Peyer's patch (tissue), 4 donors: ENCODE measurements at places on chromosomes 2 and 18. TPM values are rescaled to one million over a fixed set of nuclear protein-coding genes. Genes with fewer than 3 reads are reported as not detected.

GRCh38 chr2:142415461-142415860 lies 284.6 kb upstream of the LRP1B start:
- DNase-seq, result no peak

Gene FRZB
- total RNA-seq, result 4.4 TPM

- DNase-seq, result no peak
These were observed 48.6 kb downstream of the GYPC start for GRCh38 chr2:126704434-126705160.

DNA sequence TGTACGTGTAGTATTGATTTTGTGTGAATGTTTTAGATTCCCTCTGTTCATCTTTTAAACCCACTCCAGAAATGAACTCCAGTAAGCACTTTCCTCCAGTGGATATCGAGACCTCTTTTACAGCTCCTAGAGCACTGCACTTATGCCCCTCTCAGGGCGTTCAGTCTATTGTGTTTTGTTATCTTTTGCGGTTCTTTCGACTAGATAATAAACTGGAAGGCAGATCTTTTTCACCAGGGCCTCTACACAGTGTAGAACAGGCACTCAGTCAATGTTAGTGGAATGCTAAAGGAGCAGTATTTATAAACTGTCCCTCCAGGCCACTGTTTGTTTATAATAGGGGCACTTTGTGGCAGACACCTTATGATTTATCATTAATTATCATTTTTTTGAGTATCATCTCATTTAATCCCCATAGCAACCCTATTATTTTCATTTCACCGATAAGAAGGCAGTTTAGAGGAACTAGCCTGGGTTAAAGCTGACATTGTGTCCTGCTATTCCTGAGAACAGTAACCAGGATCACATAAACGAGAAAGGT lies 742 bp upstream of the SOS1 start:
- no peak for DNase-seq

Gene TMEM182
- total RNA-seq, result 1.1 TPM

DNA sequence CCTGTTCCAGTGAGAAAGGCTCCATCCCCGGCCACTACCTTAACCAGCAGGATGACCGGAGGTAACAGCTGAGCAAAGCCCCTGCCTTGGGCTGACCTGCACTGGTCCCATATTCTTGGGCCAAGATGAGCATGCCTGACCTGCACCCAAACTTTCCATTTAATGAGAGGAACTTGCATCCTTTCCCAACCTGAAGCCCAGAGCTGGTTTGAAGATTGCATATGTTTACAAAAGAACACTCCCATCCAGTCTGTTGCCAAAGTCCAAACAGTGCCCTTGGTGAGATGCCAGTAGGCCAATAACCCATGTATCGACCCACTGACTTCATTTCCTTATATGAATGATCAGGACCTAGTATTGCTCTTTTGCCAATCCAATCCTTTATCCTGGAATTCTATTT lies 5.5 kb upstream of the NPAS2 start:
- DNase-seq, result peak; percentile 72

DNA sequence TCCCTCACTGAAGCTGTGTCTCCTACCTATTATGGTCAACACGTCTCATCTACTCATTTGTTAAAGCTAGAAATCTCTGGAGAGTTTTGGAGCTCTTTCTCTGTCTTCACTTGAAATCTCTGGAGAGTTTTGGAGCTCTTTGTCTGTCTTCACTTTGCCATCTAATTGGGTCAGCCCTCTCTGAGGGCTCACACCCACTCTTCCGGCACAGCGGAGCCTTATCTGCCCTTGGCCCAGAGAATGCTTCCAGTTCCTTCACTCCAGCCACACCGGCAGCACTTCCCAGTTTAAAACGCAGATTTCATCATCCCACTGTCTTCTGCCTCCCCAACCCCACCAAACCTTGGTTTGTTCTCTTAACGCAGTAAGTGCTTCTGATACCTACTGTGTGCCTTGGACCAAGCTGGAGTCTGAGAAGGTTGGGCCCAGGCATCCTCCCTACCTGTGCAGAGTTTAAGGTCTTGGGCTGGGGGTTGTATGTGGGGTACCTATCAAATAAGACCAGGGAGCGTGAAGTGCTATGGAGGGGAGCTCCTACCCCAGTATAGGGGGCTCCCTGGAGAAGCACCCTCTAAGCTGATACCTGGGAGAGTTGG lies 5.0 kb downstream of the HPCAL1 start:
- no peak for DNase-seq

Gene RAB17
- total RNA-seq, result 66.0 TPM

DNA sequence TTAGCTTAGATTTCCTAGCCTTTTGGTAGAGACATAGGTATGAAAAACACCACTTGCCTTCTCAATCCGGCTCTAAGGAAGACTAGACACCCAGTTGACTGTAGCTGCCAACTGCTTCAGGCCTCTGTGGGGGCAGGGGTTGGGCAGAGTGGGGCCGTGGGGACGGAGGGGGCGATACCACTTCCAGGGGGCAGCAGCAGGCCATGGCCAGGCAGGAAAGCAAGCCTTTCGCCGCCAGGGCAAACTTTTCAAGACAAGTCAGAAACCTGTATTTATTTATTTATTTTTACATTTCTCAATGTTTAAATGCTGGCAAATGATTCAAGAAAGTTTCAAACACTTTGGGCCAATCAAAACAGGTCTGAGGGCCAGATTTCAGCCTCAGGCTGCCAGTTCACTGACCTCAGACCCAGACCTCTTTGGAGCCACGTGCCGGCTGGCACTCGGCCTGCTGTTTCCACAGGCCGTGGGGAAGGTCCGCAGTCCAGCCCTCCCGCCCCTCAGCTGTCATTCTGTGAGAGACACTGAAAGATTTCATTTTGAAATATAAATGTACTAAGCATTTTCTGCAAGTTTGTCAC lies 63.8 kb downstream of the MEX3C start:
- DNase-seq, result no peak

DNA sequence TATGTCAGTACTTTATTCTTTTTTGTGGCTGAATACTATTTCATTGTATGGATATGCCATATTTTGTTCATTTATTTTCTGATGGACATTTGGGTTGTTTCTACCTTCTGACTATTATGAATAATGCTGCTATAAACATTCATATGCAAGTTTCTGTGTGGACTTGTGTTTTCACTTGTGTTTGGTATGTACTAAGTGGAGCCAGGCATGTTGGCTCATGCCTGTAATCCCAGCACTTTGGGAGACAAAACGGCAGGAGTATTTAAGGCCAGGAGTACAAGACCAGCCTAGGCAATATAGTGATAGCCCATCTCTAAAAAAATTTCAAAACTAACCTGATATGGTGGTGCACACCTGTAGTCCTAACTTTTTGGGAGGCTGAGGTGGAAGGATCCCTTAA lies 23.3 kb downstream of the MARCHF7 start:
- no peak for DNase-seq

GRCh38 chr2:174492963-174493431 lies 6.2 kb upstream of the GPR155 start:
- peak; percentile 74 for DNase-seq

DNA sequence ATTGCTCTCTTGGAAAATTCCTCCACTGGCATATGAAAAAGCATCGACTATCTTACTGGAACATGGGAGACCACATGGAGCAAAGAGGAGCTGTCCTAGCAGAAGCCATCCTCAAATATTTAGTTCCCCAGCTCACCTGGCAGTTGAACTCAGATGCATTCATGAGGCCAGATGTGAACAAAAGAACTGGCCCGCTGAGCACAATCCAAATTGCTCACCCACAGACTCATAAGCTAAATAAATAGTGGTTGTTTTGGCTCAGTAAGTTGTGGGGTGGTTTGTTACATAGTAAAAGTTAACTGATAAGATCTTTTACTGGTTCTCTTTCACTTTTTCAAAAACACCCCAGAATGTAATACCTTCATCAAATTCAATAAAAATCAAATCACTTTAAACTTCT lies 108.6 kb upstream of the CWC22 start:
- no peak for DNase-seq

- no peak for DNase-seq
These were observed 53.3 kb upstream of the SLC5A7 start for GRCh38 chr2:107932979-107933378.

Gene AQP12A
- not detected for total RNA-seq

DNA sequence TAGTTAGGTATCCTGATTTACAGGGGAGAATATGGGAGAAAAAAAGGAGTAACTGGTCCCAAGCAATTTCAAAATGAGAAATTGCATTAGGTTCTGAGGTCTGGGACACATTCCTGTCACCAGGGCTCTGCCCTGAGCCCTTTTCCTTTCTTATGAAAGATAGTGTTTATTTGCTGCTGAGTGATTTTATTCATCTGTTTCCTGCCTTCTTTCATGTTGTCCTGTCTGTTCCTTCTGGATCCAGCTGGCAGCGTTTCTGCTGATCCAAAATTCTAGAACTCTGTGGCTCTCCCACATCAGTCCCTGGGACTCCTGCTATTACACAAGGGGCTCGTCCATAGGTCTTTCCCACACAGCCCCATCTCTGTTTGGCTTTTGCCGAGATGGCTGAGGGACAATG lies 519.1 kb upstream of the SALL3 start:
- no peak for DNase-seq

GRCh38 chr2:99794414-99794813 lies 304.6 kb upstream of the REV1 start:
- DNase-seq, result no peak

DNA sequence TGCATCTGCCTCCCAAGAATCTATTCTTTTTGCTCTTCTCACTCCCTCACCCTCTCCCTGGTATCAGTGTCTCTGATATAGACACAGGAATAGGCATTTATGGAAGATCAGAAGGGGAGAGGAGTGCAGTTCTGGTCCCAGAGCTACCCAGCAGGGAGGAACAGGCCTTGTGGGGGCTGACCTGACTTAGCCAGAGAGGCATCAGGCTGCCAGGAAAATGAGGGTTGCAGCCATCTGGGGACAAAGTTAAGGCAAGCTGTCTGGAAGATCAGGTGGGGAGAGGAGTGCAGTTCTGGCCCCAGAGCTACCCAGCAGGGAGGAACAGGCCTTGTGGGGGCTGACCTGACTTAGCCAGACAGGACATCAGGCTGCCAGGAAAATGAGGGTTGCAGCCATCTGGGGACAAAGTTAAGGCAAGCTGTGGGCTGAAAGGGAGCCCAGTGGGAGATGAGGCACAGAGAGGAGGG lies 69.9 kb upstream of the HK2 start:
- DNase-seq, result no peak

GRCh38 chr18:11948852-11949523 lies 32.3 kb upstream of the IMPA2 start:
- no peak for DNase-seq

- no peak for DNase-seq
These were observed 158.2 kb downstream of the SRBD1 start for GRCh38 chr2:45452866-45453265.

Gene DNAJC10
- 28.8 TPM for total RNA-seq

DNA sequence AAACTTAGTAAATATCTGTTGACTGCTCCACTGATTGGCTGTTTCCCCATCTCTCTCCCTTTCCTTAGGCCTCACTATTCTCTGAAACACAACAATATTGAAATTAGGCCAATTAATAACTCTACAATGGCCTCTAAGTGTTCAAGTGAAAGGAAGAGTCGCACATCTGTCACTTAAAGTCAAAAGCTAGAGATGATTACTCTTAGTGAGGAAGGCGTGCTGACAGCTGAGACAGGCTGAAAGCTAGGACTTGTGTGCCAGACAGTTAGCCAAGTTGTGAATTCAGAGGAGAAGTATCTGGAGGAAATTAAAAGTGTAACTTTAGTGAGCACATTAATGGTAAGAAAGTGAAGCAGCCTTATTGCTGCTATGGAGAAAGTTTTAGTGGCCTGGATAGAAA lies 48.4 kb downstream of the PLEK start:
- no peak for DNase-seq

- DNase-seq, result no peak
These were observed 73.6 kb upstream of the RGPD5 start for GRCh38 chr2:109720380-109721106.

GRCh38 chr2:467892-468647 lies 180.2 kb upstream of the ALKAL2 start:
- DNase-seq, result no peak

DNA sequence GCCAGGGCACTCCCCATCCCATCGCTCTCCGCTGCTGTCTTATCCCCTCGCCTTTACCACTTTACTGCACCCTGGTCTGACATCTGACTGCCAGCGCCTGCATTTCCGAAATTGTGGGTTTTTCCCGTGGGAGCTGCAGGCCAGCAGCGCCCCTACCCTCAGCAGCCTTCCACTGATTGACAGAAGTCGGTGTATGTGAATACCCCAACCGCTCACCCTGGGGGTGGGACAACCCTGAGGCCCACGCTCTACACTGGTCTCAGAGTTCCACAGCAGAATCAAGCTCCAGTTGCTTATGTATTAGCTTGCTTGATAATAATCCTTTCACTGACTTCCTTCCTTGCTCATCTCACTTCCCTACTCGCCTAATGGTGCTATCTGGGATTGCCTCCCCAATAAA lies 62.0 kb downstream of the POLE4 start:
- DNase-seq, result no peak

GRCh38 chr18:73636355-73636754 lies 511.3 kb downstream of the FBXO15 start:
- no peak for DNase-seq

Gene ZNF516
- total RNA-seq, result 23.9 TPM

Gene NETO1
- total RNA-seq, result not detected

DNA sequence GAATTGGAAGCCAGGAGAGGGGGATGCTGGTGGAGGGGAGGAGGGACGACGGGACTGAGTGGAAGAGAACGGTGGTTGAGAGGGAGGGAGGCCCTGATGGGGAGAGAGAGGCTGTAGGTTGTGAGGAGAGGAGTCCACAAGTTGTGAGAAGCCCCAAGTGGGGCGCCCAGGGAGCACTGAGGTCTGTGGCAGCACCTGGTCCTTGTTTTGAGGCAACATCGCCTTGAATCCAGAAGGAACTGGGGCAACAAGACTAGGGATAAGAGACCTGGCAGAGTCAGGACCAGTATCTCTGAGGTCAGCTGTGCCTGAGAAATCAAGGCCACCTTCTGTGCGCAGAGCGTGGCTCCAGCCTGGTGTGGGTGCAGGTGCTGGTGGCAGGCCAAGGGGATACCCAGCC lies 1.1 kb downstream of the PRR30 start:
- no peak for DNase-seq

Gene FOXD4L1
- total RNA-seq, result not detected

DNA sequence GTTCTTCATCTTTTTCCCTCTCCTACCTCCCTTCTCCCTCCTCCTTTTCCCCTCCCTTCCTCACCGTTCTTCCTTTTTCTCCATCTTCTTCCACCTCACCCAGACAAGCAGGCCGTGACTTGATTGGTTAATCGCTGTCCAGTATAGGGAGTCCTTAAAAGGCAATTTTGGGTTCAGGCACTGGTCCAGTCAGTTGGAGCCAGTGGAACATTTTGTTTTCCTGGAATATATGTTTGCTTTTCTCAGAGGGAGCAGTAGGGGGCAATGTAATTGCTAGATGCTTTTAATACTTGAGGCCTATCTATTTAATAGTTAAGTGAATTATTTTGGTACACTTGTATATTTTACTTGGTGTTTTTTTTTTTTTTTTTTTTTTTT lies 15.0 kb downstream of the ELAC1 start:
- DNase-seq, result no peak
